ENCODE measurements at places on chromosomes 13 and 19.
A peak's percentile ranks its signal among the peaks of the same experiment; 100 is the strongest.

- no peak for DNase-seq
Observed at GRCh38 chr13:57633141-57633949, 1.8 kb downstream of the PCDH17 start.

- no peak for DNase-seq
Observed at GRCh38 chr13:93976528-93976927, 503.0 kb downstream of the DCT start.

- DNase-seq = no peak
Observed at GRCh38 chr13:44046428-44046827, 166.7 kb downstream of the LACC1 start.

DNA sequence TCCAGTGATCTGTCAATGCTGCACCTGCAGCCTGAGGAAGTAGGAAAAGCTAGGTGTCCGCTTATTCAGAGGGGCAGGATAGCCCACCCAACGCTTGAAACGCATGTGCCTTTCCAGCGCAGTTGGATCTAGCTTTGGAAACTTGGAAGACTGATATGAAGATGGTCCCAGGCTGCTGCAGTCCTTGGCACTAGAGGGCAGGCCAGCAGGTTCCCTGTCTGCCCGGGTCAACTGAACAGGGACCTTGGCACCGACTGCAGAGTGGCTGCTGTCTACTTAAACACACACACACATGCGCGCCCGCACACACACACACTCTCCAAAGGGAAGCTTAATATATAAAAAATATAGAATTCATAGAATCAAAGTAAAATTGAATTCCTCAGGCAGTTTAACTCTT lies 100.0 kb downstream of the TSHZ3 start:
- no peak for DNase-seq

DNA sequence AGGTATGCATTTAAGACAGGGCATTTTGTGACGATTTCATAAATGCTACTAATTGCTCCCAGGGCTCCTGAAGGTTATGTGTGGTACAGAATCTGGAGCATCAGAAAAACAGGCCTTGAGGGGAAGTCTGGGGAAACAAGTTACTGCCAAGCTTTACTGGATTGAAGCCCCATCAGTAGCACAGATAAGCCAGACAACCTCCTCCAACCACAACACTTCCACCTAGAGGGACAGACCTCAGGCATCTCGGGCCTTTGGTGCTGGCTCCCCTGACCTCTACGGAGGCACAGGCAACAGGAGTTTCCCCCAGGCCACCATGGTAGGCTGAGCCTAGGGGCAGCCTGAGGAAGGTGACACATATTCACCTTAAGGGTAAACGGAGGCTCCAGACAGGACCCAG lies 54.1 kb downstream of the ABCC4 start:
- no peak for DNase-seq

- no peak for DNase-seq
Observed at GRCh38 chr19:10763411-10763810, 45.5 kb downstream of the DNM2 start.

DNA sequence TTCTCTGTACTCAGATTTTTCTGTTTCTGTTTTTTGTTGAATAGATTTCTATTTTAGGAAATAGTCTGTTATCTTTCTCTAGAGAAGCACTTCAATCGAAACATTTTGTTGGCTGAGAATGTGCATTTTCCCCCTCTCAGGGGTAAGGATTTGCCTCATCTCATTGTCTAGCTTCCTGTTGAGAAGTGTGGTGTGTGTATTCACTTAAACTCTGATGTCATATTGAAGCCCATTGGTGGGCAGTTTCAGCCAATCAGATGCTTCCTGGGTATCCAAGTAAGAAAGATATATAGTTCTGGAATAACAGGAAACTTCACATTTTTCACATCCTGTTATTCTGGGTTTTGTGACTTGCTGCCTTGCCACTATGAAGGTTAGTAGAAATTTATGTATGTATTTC lies 87.6 kb downstream of the ARHGEF7 start:
- DNase-seq = no peak

GRCh38 chr19:38514812-38515633 lies 81.5 kb downstream of the RYR1 start:
- DNase-seq = peak; percentile 72

DNA sequence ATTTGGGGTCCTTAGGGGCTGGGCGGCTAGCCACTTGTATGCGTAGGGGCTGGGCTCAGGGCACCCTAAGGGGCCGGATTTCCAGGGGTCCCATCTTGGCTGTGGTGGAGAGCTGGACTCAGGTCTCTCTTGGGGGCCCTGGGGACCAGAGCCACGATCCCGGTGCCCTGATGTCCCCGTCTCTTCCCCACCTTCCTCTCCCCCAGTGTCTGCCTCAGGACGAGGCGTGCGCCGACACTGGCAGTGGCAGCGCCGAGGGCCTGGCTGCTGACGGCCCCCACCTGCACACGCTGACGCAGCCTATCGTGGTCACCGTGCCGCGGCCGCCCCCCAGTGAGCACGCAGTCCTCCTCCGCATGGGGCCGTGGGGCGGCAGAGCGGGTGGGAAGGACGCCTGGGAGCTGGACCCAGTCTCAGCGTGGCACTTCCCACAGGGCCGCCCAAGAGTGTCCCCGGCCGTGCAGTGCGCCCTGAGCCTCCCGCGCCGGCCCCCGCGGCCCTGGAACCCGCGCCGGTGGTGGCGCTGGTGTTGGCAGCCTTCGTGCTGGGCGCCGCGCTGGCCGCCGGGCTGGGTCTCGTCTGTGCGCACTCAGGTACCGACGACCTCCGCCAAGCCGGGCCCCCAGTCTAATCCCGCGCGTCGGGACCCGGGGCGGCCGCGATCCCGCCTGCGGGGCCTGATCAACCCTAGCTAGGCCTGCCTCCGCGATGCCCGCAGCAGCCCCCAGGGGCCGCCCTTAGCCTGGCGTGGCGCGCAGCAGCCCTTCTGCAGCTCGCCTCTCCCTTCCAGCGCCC lies 2.7 kb upstream of the SNAPC2 start:
- DNase-seq = peak; percentile 59

- DNase-seq = no peak
Observed at GRCh38 chr13:103730407-103730806, 664.2 kb upstream of the SLC10A2 start.

DNA sequence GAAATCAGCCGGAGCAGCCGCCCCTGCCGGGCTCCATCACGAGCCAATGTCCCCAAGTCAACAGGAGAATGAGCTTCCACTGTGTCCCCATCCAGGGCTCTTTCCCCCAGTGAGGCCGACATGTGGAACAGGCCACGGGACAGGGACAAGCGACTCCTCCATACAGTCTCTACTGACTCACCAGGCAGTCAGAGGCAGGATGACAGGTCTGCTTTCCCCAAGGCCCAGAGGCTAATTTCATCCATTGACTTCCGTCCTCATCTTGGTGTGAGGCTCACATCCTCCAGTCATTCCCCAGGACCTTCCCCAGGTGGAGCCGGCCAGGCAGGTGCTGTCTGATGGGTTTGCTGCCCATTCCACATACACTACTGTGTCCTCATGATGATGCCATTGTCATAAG lies 3.5 kb downstream of the CEACAM6 start:
- DNase-seq = no peak

GRCh38 chr19:53008061-53008778 lies 5.5 kb upstream of the ERVV-1 start:
- no peak for DNase-seq

DNA sequence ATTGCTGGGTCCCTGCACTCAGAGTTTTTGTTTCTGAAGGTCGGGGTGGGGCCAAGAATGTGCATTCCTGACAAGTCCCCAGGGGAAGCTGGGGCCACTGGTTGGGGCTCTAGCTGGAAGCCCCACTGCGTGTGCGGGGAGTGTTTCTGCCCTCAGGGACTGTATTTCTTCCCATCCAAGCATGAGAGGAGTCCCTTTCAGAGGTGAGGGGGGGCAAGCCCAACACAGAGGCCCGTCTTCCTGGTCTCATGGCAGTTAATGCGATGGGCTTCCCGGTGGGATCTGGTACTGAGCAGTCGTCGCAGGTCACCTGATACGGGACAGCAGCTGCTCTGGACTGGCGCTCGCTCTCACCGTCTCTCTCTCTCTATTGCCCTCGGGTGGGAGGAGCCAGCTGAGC lies 50.4 kb downstream of the GPR12 start:
- no peak for DNase-seq

DNA sequence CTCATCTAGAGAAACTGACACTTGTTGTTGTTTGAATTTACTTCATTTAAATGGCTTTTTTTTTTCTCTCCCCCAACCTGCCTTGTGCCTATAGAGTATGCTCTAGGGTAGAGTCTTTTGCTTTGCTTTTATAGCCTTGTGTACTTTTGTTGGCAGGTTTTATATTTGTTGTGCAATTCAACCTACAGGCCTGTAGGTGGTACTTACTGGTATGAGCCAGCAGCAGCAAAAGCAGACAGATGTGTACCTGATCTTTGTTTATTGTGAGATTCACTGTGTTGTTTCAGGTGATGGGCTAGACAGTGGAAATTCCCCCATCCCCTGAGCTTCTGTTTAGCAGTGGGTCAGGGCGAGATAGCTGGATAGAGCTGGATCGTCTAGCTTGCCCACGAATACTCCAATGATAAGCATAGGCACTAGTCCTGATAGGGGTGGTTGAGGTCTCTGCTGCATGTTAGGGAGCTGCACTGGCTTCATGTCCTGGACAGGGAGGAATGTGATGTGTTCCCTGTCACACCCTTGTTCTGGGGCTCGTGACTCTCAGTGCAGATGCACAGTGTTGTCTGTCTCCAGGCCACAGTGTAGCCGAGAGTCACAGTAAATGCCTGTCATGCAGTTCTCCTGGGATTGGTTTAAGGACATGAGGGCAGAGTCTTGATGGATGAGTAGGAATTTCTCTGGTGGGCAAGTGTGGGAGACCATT lies 21.3 kb downstream of the DNAJC3 start:
- no peak for DNase-seq

GRCh38 chr13:93226623-93227279 lies at the start of gene GPC6:
Gene GPC6 (plus strand): TSS chr13:93226807.
- no peak for DNase-seq

- no peak for DNase-seq
Observed at GRCh38 chr19:32313569-32314265, 31.7 kb upstream of the ZNF507 start.

DNA sequence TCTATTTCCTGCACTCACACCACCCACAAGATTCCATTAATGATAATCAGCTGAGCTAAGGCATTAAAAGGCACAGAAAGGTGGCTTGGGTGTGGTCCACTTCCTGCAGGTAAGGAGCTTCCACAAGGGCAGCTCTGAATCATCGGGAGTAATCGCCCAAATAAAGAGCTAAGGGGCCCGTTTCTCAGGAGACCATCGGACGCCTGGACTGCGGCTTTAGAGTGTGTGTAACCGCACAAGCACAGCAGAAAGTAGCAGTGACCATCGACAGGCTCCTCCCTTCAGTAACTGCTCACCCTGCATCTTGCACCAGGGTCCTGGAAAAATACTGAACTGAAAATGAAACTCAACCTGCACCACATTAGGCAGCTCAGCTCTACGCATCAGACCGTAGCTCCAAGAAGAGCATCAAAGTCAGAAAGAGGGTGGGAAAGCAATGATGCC lies 6.0 kb downstream of the STK24 start:
- peak; percentile 47 for DNase-seq

GRCh38 chr13:110644892-110645521 lies 29.7 kb downstream of the NAXD start:
- DNase-seq = peak; percentile 74

- no peak for DNase-seq
Observed at GRCh38 chr13:94709001-94709834, 3.1 kb downstream of the SOX21 start.

- peak; percentile 30 for DNase-seq
Observed at GRCh38 chr19:17951157-17951989, 15.5 kb upstream of the KCNN1 start.

- no peak for DNase-seq
Observed at GRCh38 chr13:32191452-32191998, 123.6 kb downstream of the ZAR1L start.

DNA sequence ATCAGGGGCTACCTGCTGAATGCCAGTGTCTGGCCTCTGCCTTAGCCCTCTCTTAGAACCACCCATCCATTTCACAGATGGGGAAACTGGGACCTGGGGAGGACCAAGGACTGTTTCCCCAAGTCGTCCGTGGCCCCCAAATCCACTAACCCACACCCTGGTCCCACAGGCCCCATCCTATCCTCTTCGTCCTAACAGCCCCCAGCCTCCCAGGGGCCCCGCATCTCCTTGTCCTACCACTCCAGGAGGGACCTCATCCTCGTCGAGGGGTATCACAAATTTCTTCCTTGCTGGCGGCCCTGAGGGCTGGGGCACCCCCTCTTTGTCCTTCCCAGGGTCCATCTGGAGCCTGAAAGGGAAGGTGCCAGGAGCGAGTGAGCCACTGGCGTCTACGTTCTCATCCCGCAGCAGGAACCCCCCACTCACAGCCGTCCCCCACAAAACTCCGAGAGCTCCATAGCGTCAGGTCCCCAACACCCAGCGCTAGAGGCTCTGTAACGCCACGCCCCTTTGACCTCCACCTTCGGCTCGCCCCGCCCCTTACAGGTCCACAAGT lies 606 bp downstream of the ERCC1 start:
- peak; percentile 90 for DNase-seq

GRCh38 chr19:52667972-52668371 lies 29.8 kb upstream of the ZNF83 start:
- no peak for DNase-seq

DNA sequence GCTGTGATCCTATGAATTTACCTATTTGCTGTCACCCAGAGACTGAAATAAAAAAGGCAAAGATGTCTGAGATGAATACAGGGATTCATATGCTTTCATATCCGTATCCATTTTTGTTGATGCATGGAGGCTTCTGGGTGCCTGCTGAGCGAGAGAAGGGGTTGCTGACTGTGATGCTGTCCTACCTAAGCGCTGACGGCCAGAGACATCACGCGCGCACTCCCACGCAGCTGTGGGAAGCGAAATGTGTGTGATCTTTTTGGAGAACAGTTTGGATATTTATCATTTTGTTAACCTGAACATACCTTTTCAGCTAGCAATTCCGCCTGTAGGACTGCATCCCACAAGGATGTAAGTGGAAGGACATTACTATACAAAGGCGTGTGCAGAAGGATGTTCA lies 23.9 kb downstream of the TSHZ3 start:
- no peak for DNase-seq

DNA sequence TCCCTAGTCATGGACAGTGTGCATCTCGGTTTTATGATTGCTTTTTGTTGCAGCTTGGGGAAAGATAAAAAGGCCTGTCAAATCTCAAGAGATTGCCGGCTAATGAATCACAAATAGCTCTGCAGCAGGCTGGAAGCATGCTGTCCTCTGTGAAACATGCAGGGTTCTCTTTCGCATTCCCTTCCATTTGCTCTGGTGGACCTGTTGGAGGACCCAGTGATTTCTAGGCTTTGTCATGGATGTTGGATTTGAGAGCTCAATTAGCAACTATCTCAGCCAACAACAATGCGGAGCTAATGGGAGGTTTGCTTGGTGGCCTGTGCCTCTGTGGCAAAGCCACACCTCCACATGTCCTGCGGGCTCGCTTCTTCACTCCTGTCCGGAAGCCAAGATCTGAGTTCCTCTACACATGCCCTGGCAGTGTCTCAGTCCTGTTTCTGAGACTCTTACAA lies 418.1 kb upstream of the ARGLU1 start:
- no peak for DNase-seq

Measured in CD4-positive, alpha-beta T cell treated with Interferon gamma for 1 hour (primary cell).